ENCODE measurements at places on chromosomes 7 and 10. TPM values are rescaled to one million over a fixed set of nuclear protein-coding genes. Genes with fewer than 3 reads are reported as not detected.

Gene GRM3
- total RNA-seq = not detected

Gene CAV1
- 453 TPM for total RNA-seq

Gene PRF1
- total RNA-seq = not detected

Gene SPDYE2
- not detected for total RNA-seq

Gene FKBP6
- not detected for total RNA-seq

Gene MYH16
- total RNA-seq = 0.87 TPM

Gene VAX1
- 1.4 TPM for total RNA-seq

Gene BNIP3
- 41.0 TPM for total RNA-seq

Gene DKK1
- 341 TPM for total RNA-seq

Gene PTF1A
- total RNA-seq = not detected

Gene CNPY1
- not detected for total RNA-seq

Gene FANK1
- total RNA-seq = 3.1 TPM

Gene BTBD16
- 0.52 TPM for total RNA-seq

Gene TCAF1
- total RNA-seq = 18.9 TPM

Gene TMEM236
- total RNA-seq = 0.12 TPM

Gene KLHL7
- 23.0 TPM for total RNA-seq

Gene ADK
- 36.4 TPM for total RNA-seq

Gene LIPA
- total RNA-seq = 60.3 TPM

Gene SORBS1
- 0.91 TPM for total RNA-seq

Gene GIMAP4
- total RNA-seq = not detected

Gene ZNF107
- 3.9 TPM for total RNA-seq

Gene IL2RA
- total RNA-seq = not detected

Gene TSPAN13
- 12.8 TPM for total RNA-seq

Gene NAT16
- 0.17 TPM for total RNA-seq

Gene ATOH7
- total RNA-seq = 0.34 TPM

Gene TSPAN15
- total RNA-seq = 102 TPM

Gene LLCFC1
- total RNA-seq = not detected

Gene ACSL5
- 0.21 TPM for total RNA-seq

Gene PRPS1L1
- not detected for total RNA-seq

Gene UTF1
- total RNA-seq = 0.16 TPM

Gene NODAL
- total RNA-seq = not detected

Gene SSC4D
- 1.3 TPM for total RNA-seq

Gene DLX6
- not detected for total RNA-seq

Data from A549 treated with CpdA at 1 μM for 4 hours (cell line).